Activated CD4-positive, alpha-beta T cell treated with anti-CD3 and anti-CD28 coated beads, Interleukin-10, Interleukin-2, amounts not matched to agents 100 ng/mL and 50 ng/mL, durations not matched to agents 16 hours and 8 hours (primary cell): ENCODE measurements at places on chromosomes 7 and 10.

DNA sequence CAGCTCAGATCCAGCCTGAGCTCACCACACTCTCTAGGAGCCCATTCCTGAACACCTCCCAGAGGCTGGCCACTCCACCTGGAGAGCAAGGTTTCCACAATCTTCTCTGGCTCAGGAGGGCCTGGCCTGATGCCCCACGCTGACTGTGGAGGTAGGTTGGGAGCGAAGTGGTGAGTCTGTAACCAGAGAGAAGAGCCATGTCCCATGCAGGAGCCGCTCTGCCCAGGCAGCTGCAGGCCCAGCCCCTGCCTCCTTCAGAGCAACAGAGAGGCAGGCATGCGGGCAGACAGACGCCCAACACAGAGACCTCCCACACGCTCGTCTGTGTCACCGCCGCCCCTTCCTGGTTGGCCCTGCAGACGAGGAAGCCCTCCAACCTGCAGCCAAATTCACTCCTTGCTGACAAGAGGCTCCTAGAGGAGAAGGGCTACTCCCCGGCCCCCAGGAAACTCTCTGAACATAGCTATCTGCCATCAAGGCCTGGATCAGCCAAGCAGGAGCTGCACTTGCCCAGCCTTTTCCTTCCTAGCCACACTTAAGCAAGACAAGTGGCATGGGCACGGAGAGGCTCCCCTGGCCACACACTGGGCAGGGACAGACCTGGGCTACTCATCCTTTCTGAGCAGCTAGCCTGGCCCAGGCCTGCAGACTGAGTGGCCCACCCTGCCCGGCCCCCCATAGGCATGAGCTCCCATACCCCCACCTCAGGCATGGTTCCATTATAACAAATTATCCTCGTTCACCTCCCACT is 101.9 kb downstream of the GRID1 start:
- DNase-seq = no peak

- DNase-seq = no peak
These were observed 79.2 kb upstream of the PPP1R3C start for GRCh38 chr10:91711885-91712680.

GRCh38 chr7:80372415-80372814 is 139.4 kb downstream of the GNAT3 start:
- no peak for DNase-seq

- DNase-seq = no peak
These were observed 231.4 kb downstream of the CREB5 start for GRCh38 chr7:28643584-28644340.

- no peak for DNase-seq
These were observed 307.4 kb upstream of the ZMIZ1 start for GRCh38 chr10:78761311-78761781.

DNA sequence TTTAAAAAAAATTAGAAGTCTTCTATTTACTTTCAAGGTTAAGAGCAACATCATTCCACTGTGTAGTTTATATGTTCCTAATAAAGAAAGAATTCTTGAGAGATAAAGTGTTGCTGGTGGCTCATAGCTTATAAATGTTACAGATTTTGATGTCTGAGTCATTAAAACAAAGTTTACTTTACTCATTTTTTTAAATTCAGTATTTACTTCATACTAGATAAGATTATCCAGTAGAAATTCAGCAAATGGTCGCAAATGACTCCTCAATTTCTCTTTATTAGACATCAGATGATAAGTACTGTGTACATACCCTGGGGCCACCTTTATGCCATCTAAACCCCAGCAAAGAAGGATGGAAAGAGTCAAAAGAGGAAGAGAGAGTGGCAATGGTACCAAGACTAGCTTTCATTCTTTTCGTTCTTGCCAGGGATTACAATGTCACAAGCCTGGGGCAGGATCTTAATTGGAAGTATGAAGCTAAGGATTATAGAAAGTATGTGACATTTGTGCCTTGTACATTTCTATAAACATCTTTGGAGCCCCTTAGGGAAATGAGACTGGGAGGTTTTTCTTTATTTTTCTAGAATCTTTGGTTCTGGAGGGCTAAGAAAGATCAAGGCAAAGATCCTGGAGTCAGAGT is 206.1 kb downstream of the CHRM2 start:
- no peak for DNase-seq

DNA sequence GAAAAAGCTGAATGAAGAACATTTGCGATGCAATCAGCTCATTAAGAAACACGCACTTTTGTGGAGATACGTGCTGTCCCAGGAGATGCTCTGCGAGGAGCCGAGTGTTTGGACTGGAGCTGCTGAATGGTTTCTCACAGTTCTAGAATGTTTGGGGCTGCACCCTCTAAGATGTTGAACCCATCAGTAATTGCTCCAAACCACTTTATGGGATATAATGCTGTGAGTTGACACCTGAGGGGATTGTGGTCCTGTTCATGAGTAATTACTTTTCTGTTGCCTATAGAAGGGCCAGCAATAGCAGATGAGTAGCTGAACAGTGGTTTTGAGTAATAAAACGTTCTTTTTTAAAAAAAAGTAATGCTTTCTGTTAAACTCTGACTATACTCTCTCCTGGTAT is 63.1 kb downstream of the IKZF1 start:
- peak; percentile 83 for DNase-seq

DNA sequence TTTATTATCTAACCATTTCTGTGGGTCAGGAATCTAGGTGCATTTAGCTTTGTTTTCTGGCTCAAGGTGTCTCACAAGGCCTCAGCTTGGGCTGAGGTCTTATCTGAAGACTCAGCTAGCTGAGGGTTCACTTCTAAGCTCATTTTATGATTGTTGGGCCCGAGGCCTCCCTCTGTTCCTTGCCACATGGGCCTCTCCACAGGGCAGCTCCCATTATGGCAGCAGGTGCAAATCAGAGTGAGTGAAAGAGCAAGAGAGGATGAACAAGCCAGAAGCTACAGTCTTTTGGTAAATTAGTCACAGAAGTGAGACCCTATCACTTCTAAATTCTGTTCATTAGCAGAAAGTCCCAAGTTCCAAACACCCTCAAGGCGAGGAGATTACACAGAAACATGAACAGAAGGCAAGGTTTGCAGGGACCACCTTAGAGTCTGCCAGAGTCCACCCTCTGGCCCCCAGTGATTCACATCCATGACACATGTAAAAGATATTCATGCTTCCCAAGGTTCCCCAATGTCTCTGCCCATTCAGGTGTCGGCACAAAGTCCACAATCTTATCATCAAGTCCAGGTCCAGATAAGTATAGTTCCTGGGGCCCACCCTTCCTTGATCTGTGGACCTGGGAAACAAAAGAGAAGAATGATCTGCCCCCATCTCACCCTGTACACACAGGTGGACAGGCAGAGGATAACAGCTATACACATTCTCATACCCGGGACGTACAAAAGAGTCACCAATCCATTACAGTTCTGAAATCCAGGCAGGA is 23.7 kb downstream of the FIGNL1 start:
- no peak for DNase-seq

GRCh38 chr7:137572056-137572784 is 228.7 kb upstream of the PTN start:
- peak; percentile 13 for DNase-seq

GRCh38 chr10:43912469-43912868 is 263.8 kb upstream of the ZNF32 start:
- no peak for DNase-seq

DNA sequence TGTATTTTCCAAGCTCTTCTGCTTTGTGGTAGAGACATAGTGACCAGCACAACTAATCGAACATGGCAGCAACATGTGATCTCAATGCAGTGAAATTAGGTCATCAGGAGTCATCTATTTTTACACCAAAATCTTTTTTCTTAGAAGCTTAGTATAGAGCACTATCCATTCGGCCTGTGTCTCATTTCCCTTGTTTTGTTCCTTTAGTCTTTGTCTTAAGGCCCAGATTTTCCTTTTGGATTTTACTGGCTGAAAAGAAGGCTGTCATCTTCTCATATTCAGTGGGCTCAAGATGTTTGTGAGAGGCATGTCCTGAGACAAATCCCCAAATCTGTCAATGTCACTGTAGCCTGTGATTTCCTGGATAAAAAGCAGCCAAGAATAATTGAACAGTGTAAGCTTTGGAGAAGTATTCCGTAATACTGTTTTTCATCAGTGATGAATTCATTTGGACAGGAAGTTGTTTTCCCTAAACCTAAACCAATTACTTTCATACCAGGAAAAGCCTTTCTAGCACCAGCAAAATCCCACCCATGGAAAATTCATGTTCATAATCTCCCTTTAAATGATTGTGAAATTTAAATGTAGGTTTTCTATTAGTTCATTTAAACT is 55.2 kb downstream of the MAGI2 start:
- DNase-seq = no peak

DNA sequence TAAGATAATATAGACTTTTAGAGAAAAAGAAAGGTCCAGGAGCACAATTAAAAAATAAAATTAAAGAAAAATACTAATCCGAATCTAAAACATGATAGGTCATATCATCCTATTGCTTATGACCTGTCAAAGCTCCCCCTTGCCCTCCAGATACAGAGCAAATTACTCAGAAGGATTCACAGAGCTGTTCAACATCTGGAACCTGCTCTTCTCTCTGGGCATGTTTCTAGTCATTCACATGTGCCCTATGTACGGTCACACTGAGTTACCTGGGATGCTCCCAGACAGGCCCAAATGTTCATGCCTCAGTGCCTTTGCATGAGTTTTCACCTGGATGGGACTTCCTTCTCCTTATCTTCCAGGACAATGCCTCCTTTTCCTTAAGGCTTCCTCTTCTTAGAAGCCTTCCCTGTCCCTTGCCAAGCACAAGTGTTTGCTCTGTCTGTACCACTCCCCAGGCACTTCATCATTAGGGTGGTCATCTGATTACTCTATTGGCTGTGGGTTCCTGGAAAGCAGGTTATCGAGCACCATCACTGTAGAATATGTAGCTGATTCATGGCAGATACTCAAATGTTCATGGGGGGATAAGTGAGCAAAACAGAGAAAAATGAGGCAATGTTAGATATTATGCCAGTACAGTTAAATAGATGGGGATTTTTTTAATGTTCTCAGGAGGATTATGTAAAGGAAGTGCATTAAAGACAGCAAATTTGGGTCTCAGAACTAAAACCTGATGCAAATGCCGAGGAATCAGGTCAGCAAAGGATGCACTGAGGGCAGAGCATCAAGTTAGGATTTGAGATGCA is 12.0 kb upstream of the AOAH start:
- DNase-seq = peak; percentile 70

- no peak for DNase-seq
These were observed 384.8 kb downstream of the DNAJB6 start for GRCh38 chr7:157721468-157722136.

- DNase-seq = no peak
These were observed 56.4 kb upstream of the CAV2 start for GRCh38 chr7:116443101-116443523.

DNA sequence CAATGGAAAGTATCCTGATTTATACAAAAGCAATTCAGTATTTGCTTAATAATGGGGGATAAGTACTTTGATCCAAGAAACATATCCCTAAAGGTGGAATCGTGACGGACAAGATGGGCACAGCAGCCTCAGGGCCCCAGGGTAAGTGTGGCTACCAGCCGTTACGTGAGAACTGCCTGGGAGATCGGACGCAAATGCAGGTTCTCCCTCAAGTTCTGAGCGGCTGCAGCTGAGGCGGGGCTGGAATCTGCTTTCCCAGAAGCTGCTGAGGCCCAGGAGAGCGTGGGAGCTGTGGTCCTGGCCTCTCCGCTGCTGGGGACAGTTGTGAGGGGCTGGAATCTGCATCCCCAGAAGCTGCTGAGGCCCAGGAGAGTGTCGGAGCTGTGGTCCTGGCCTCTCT is 13.5 kb downstream of the FOXL3 start:
- no peak for DNase-seq

GRCh38 chr7:55350281-55350680 is 14.9 kb upstream of the LANCL2 start:
- no peak for DNase-seq

- no peak for DNase-seq
These were observed 752 bp downstream of the DRGX start for GRCh38 chr10:49394933-49395740.

- DNase-seq = no peak
These were observed 40.4 kb upstream of the RASGEF1A start for GRCh38 chr10:43307306-43307705.

- no peak for DNase-seq
These were observed 124.2 kb downstream of the FAM53B start for GRCh38 chr10:124619802-124620490.

DNA sequence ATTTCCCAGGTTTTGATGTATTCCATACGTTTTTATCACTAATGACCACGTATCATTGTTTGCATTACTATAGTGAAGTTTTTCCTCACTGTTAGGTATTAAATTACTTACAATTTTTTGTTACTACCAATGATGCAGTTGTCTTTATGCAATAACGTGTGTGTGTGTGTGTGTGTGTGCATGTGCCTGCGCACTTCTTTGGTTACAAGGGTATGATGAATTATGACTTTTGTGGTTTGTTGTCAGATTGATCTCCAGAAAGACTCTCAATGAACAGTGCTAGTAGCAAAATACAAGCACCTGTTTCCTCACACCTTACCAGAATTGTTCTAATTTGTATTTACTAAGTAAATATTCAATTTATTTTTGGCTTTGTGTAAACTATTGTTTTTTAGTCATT is 51.5 kb downstream of the MCMBP start:
- DNase-seq = no peak

- DNase-seq = no peak
These were observed 139.1 kb downstream of the PTPRN2 start for GRCh38 chr7:158448430-158449100.

GRCh38 chr10:96588060-96588554 is 1.3 kb upstream of the TM9SF3 start:
- peak; percentile 6 for DNase-seq

DNA sequence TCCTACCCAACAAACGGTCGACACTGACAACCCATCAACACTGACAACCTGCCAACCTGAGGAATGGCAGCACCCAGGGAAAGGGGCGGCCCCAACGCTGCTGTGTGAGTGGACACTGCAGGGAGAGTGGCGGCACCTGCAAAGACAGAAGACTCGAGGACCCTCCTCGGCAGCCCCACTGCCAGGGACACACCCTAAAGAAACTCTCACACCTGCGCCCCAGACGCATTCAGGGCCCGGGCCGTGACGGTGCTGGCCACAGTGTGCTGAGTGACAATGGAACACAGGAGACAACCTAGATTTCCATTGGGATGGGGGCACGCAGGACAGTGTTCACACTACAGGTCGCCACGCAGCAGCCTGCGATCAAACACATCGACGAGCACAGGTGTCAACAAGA is 3.6 kb downstream of the CAMK2B start:
- DNase-seq = no peak
